B cell (primary cell): ENCODE measurements at places on chromosomes 11 and 22.

- DNase-seq = no peak
These were observed 14.2 kb downstream of the PRR33 start for GRCh38 chr11:1877211-1878136.

GRCh38 chr22:20354238-20354975 is 34.5 kb upstream of the DGCR6L start:
- no peak for DNase-seq

DNA sequence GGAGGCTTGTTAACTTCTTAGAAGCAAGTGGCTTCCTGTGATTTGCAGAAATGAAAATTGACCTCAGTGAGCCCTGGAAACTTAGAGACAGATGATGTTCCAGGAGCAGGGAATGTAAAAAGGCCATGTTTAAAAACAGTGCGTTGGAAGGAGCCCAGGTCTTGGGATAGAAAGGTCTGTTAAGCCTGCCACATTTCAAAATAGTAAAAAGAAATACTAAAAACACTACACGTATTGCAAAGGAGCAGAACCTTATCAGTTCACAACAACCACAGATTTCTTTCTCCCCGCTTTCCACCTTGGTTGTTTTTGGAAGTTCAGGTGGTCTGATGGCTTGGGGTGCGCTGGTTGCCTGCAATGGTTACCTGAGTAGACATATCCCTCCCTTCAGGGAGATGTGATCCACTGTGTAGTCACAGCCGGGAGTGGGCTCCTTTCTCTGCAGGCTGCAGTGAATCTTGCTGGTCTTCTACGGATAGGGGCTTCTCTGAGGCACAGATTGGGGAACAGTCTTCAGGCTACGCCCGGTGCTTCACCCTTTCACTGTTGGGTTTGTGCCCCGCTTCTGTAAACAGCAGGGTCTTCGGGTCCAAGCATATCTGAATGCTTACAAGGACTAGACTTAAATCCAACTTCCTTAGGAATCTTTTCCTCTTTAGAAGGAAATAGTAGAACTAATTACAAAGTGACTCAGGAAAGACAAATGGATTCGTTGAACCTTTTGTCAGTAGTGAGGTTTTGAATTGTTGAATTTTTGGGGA is 1.9 kb downstream of the TEAD1 start:
- no peak for DNase-seq

DNA sequence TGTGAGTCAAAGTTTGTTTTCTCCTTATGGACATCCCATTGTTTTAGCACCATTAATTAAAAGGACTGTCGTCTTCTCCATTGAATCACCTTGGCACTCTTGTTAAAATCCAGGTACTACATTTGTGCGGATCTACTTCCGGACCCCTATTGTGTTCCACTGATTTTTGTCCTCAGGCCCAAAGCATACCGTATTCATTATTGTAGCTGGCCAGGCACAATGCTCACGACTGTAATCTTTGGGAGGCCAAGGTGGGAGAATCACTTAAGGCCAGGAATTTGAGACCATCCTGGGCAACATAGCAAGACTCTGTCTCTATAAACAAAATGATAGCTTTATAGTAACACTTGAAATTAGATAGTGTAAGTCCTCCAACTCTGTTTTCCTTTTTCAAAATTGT is 8.9 kb upstream of the GNB1L start:
- DNase-seq = no peak

DNA sequence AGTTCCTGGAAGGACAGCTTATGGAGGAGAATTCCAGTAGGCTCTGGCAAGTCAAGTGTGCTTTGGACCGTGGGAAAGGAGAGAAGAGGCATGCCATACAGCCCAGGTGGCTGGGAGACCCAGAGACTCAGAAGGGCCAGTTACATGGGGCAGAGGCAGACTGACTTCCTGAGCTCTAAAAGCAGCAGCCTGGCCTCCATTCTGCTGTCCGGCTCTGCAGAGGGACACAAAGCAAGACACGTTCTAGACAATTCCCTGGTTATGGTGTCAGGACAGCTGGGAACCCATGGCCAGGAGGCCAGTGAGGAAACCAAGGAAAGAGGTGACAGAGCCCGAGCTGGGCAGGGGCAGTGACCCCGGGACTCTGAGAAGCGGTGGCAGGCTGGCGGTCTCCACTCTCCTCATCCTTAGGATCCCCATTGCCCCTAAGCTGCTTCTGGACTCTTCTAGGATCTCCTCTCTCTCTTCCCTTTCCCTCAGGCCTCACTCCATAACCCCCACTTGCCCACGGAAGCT is 2.7 kb downstream of the CPT1B start:
- DNase-seq = no peak

- DNase-seq = peak; percentile 71
These were observed at the start of gene MYRF for GRCh38 chr11:61752117-61752924. MYRF (plus strand) TSS chr11:61752636; CDS start chr11:61752745, 109 bp downstream.

GRCh38 chr11:41018224-41018623 is 441.2 kb downstream of the LRRC4C start:
- no peak for DNase-seq

GRCh38 chr11:90250970-90251369 is 28.1 kb upstream of the CHORDC1 start:
- DNase-seq = peak; percentile 12

- no peak for DNase-seq
These were observed 816.9 kb upstream of the LUZP2 start for GRCh38 chr11:23679981-23680380.

DNA sequence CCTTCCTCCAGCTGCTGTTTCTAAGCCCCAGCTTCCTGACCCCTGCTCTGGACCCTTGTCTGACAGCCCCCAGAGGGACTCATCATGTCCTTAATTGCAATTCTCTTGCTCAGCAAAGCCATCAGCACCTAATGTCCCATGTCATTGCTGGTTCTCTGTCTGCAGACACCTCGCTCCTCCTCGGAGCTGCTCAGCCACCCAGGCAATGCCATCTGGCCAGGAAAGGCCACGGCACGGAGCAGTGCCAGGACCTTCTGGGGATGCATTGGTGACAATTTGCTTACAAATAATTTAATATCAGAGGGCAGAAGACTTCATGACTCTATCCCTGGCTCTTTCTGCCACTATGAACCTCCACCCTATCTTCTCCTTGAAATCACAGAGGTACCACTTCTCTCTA is 107.0 kb upstream of the THY1 start:
- DNase-seq = no peak

DNA sequence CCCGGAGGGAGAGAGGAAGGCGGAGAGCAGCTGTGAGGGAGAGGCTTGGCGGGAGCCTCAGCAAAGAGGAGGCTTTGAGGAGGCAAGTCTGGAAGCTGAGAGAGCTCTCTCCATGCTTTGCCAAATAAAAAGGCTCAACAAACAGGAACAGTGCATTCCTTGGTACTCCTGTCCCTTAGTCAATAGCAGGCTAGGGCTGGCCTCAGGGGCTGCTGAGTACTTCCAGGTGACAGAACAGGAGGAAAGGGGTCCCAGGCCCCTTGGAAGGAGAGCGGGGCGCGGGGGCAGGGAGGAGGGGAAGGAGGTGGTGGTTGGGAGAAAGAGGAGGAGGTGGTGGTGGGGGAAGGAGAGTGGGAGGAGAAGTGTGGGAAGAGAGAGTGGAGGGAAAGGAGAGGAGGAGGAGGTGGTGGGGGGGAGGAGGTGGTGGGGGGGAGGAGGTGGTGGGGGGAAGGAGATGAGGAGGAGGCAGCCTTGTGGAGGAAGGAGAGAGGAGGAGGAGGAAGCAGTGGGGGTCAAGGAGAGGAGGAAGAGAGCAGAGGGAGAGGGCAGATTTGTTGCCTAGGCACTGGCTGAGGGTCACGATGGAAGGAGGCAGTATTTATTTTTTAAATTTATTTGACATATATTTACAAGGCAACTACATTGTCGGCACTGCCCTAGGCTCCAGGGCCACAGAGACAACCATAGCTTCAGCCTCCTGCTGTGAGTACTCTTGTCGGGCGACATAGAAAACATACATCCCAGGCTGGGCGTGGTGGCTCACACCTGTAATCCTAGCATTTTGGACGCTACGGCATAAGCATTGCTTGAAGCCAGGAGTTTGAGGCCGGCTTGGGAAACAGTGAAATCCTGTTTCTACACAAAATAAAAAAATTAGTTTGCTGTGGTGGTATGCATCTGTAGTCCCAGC is 74.2 kb upstream of the ZBED5 start:
- no peak for DNase-seq

DNA sequence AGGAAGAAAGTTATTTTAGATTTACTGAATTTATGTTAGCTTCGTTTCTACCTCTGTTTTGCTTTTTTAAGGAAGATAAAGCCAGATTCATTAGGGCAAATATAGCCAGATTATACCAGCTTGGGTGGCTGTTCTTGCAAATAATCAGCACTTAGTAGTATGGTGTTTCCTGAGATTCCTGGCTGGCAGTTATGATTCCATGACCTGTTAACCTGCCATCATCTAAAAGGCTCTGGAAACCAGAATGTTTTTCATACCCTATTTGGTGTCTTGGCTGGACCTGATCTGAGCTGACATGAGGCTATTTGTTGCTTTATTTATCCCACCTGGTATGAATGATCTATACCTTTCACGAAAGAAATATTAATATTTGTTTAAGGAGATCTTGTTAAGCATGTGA is 82.7 kb upstream of the HORMAD2 start:
- DNase-seq = no peak

DNA sequence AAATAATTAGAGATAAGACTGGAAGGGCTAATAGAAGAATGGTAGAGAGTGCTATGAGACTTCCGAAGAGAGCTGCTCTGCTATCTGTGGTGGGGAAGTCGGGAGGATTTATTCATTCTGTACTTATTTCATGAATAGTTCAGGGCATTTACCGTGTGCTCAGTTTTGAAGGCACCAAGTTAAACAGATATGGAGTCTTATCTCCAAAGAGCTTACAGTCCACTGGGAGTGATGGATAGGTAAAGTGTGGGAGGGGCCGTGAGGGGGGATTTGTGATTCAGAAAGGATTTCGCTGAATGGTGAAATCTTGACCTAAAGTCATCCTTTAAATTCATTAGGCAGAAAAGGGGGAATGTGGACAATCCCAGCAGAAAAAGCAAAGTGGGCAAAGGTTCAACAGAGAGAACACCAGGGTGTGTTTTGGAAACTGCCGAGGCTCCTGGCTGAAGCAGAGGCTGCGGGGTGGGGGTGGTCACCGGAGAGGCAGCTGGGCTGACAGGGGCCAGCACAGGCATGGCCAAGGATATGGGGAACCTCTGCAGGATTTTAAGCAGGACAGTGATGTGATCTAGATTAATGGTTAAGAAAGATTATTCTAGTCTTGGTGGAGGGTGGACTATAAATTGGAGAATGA is 91.2 kb downstream of the UBASH3B start:
- no peak for DNase-seq

DNA sequence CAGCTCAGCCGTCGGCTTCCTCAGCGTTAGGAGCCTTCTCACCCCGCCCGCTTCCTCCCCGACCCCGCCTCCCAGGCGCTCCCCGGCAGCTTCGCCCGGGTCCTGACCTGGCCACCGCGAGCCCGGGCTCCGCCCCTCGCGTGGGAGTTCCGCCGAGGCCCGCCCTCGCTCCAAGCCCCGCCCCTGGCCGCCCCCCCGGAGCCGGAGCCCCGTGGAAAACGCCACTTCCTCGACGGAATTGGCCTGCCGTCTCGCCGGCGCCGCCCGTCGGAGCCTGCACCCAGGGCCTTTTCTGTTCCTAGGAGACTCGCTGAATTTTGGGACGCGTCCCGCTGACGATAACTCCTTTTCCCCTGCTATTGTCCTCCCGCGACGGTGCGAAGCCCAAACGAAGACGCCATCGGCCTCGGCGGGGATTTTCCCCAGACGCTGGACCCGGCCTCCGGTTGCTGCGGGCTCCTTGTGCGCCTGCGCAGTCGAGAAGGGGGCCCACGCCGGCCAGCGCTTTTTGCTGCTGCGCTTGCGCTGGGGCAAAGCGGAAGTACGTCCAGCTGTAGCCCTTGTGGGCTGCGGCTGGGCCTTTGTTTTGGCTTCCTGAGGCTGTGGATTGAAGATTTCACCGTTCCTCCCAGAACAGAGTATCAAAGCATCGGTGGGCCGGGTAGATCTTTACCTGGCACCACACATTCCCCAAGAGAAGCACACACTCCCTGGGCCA is 10.0 kb downstream of the RELA start:
- peak; percentile 98 for DNase-seq

GRCh38 chr11:3204141-3205015 is 14.2 kb downstream of the MRGPRG start:
- DNase-seq = no peak

DNA sequence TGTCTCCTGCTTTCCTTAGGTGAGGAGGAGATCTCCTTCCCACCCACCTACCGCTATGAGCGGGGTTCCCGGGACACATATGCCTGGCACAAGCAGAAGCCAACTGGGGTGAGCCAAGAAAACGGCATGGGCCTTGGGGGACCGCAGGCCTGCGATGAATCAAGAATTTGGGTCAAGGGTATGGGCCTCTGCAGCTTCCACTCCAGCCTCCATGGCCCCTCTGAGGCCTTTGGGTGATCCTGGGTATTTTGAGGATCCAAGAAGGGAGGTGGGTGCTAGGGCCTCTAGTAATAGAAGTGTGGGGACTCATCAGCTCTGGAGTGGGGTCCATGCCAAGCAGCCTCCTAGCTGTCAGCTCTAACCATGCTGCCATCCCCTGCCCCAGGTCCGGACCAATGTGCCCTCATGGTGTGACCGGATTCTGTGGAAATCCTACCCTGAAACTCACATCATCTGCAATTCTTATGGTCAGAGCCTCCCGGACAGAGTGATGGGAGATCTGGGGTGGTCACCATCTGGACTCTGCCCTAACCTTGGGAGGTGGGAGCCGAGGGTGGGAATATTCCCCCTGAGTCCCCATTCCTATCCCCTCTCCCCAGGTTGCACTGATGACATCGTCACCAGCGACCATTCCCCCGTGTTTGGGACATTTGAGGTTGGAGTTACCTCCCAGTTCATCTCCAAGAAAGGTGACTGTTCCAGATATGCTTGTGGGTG is 8.6 kb downstream of the INPPL1 start:
- DNase-seq = no peak

- DNase-seq = no peak
These were observed 62.4 kb downstream of the MYH9 start for GRCh38 chr22:36325154-36326031.
